ENCODE measurements at places on chromosomes 4 and X. TPM values are rescaled to one million over a fixed set of nuclear protein-coding genes. Genes with fewer than 3 reads are reported as not detected.

HSFX3 gene
- total RNA-seq = not detected

GPRIN3 gene
- 0.15 TPM for total RNA-seq

AMER1 gene
- 6.7 TPM for total RNA-seq

CYP4V2 gene
- total RNA-seq = 0.37 TPM

ZNF157 gene
- total RNA-seq = 1.4 TPM

DNA sequence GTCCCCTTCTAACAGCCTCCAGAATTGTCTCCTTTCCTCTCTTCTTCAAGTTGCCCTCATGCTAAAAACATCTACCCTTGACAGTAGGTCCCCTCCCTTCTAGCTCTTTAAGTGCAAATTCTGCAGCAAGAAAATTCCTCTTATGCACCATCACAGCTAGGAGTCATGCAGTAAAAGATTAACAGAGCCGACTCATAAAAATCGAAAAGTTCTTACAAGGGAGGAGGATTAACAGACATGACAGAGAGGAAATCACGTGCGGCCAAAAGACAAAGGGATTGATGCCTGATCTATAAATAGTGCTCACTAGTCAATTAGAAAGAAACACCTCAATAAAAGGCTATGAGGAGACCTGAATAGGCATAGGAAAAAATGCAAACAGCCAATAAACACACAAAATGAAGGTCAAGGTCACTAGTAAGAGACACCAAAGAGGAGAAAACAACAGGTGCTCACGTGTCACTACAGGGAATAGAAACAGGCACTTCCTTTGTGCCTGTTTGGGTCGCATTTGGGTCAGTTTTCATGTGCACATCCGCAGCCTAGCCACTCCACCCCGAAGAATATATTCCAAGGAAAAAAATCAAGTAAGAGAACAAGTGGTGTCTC lies 3.4 kb downstream of the RNF212 start:
- no peak overlapping the region for H3K27ac ChIP-seq
- H3K4me1 ChIP-seq = peaks cover 15% of the 10 kb centered on the region
- H3K4me3 ChIP-seq = no peak overlapping the region
- no peaks in the 10 kb centered on the region for H3K36me3 ChIP-seq
- peaks cover 55% of the 10 kb centered on the region for H3K27me3 ChIP-seq

GRCh38 chr4:14434916-14435315 lies 567.4 kb upstream of the CPEB2 start:
- H3K4me3 ChIP-seq = no peak overlapping the region
- no peaks in the 10 kb centered on the region for H3K27me3 ChIP-seq
- DNase-seq = no peak
- no peaks in the 10 kb centered on the region for H3K4me1 ChIP-seq
- no peaks in the 10 kb centered on the region for H3K36me3 ChIP-seq
- H3K27ac ChIP-seq = no peak overlapping the region

DNA sequence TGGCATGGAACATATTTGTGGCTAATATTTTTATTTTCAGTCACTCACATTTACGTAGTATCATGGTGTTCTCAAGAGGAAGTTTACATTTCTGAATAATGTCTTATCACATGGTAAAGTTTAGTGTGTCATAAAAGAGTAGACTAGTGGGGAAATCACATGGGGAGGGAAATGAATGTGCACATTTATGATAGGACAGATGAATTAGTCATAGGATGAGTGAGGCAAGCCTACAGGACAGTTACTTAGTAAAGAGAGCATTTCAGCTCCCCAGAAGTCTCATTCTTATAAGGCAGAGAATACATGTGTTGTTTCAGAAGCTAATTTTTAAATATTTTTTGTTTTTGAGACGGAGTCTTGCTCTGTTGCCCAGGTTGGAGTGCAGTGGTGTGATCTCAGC lies 6.2 kb downstream of the GK start:
- no peak for DNase-seq
- H3K36me3 ChIP-seq = no peaks in the 10 kb centered on the region
- no peaks in the 10 kb centered on the region for H3K27me3 ChIP-seq
- H3K4me3 ChIP-seq = no peak overlapping the region
- H3K27ac ChIP-seq = no peak overlapping the region

DNA sequence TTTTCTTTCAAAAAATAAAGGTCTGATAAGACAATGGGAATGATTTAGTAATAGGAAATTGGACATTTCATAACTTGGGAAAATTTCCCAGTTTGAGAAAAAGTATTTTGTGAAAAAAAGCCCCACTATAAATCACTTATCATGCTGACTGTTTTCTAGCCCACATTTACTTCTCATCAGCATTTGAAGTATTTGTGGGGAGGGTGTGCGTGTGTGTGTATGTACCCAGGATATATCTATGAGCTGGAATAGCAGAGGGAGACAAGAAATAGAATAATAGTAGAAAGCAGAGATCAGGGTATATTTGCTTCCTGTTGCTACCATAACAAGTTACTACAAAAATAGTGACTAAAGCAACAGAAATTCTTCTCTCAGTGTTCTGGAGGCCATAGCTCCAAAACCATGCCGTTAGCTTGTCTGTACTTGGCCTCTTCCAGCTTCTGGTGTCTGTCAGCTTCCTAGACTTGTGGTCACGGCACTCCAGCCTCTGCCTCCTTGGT lies 139.8 kb downstream of the PTTG2 start:
- DNase-seq = no peak
- H3K4me1 ChIP-seq = no peaks in the 10 kb centered on the region
- H3K36me3 ChIP-seq = no peaks in the 10 kb centered on the region
- no peak overlapping the region for H3K27ac ChIP-seq
- H3K4me3 ChIP-seq = no peak overlapping the region
- H3K27me3 ChIP-seq = no peaks in the 10 kb centered on the region

- H3K4me3 ChIP-seq = no peak overlapping the region
- H3K4me1 ChIP-seq = peaks cover 35% of the 10 kb centered on the region
- no peaks in the 10 kb centered on the region for H3K27me3 ChIP-seq
- H3K27ac ChIP-seq = peak overlapping the region; percentile 65
These were observed 68.7 kb downstream of the APBB2 start for GRCh38 chr4:41145571-41146078.

DNA sequence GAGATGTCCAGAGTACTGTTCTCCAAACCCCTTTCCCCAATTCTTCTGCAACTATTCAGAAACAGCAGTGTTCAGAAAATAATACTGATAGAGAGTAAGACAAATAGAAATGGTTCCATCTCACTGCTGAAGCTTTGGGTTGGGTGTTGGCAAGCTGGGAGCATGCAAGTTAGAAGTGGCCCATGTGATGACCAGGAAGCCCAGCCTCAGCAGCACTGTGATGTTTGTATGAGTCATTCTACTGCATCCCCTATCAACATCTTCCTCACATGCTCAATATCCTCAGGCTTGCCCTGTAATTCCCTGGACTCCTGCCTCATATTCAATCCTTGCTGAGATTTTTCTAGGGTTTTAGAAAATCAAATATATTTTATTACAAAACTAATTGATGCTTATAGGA lies 96.5 kb downstream of the CHRDL1 start:
- no peaks in the 10 kb centered on the region for H3K27me3 ChIP-seq
- no peaks in the 10 kb centered on the region for H3K4me1 ChIP-seq
- H3K27ac ChIP-seq = no peak overlapping the region
- no peaks in the 10 kb centered on the region for H3K36me3 ChIP-seq
- no peak for DNase-seq
